NCI-H2171 (cell line): ENCODE measurements at places on chromosomes 1 and 21.

GRCh38 chr21:41678924-41679318 is 87.9 kb downstream of the RIPK4 start:
- DNase-seq: peak; percentile 57

DNA sequence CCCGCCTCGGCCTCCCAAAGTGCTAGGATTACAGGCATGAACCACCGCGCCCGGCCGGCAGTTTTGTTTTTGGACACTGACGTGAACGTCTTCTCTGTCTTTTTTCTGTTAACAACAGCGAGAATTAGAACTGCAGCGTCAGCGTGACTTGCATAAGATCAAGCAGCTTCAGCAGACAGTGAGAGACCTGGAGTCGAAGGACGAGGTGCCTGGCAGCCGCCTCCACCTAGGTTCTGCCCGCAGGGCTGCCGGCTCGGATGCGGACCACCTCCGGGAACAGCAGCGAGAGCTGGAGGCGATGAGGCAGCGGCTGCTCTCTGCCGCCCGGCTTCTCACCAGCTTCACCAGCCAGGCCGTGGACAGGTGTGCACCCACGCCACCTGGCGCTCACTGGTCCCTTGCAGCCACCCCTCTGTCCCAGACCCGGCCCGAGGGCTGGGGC is 22.9 kb upstream of the DIP2A start:
- no peak for DNase-seq

GRCh38 chr1:53127546-53127945 is 14.9 kb downstream of the SLC1A7 start:
- DNase-seq: no peak

GRCh38 chr1:151313501-151313900 is 13.7 kb downstream of the PI4KB start:
- no peak for DNase-seq

- DNase-seq: no peak
Measured at GRCh38 chr1:228277491-228278431, 69.9 kb downstream of the OBSCN start.

DNA sequence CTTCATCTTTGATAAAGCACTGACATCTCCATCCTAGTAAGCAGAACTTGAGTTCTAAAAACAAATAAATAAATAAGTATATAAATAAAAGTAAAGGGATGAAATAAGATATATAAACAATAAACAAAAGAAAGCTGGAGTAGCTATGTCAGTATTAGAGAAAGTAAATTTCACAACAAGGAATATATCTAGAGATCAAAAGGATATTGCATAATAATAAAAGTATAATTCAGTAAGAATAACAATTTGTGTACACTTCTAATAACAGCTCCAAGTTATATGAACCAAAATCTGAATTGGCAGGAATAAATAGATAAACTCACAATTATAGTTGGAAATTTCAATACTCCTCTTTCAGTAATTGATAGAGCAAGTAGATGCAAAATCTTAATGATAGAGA is 9.8 kb upstream of the CENPF start:
- DNase-seq: no peak

GRCh38 chr1:60867782-60868181 is 214.6 kb upstream of the NFIA start:
- DNase-seq: peak; percentile 24

DNA sequence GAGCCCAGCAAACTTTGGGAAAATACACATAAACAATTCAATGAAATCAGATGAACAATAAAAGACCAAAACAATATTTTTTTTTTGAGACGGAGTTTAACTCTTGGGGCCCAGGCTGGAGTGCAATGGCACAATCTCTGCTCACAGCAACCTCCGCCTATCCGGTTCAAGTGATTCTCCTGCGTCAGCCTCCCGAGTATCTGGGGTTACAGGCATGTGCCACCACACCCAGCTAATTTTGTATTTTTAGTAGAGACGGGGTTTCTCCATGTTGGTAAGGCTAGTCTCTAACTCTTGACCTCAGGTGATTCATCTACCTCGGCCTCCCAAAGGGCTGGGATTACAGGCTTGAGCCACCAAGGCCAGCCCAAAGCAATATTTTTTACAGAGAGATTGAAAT is 1588.5 kb downstream of the BRINP3 start:
- DNase-seq: no peak
